ENCODE measurements at places on chromosomes 13 and 19. TPM values are rescaled to one million over a fixed set of nuclear protein-coding genes. Genes with fewer than 3 reads are reported as not detected.

Gene MVB12A
- total RNA-seq, result 54.4 TPM

Gene HCST
- 6.1 TPM for total RNA-seq

DNA sequence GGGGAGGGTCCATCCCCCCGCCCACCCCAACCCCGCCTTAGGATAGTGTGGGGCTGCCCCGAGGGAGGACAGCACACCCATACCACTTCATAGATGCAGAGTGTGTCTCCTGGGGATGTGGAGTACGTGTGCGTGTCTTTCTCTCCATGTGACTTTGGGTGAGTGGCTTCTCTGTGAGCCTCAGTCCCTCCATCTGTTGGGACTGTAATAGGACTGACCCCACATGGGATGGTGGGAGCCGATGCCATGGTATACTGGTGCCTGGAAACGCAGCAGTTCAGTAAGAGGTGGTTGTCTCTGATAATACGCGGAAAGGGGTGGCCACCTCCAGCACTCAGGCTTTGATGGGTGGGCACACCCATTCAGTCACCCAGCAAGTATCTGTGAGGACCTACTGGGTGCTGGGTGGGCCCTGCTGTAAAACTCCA is 816 bp upstream of the PRKD2 start:
- DNase-seq, result no peak

DNA sequence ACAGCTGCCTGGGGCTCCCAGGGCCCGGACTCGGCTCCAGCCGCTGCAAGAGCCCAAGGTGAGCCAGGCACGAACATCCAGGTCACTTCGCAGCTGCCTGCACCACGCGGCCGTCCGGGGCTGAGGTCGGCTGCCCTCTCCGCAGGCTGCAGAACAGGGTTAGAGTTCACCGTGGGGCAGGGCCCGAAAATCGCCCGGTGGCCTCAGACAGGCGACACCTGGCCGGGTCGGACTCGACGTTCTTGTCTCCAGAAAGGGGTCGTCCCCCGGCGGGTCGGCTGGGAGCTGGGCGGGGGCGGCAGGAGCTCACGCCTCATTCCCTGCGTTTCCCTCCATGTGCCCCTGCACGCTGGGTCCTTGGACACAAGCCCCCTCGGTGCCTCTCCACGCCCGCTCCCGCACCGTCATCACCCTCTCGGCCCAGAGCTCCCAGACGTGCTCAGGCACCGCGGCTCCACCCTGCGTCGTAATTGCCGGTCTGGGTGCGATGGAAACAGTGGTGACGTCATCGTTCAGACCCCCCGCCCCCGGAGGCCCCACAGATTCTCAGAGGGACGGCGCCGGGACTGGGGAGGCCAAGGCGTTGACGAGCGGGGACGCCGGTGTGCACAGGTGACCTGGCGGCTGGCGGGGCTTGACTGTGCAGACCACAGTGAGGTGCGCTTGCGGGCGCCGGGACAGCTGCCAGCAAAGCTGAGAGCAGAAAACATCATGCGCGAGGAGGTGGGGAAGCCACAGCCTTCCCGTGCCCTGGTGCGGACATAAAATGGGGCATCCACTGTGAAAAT is 4.0 kb upstream of the GRIN3B start:
- DNase-seq, result peak; percentile 43

DNA sequence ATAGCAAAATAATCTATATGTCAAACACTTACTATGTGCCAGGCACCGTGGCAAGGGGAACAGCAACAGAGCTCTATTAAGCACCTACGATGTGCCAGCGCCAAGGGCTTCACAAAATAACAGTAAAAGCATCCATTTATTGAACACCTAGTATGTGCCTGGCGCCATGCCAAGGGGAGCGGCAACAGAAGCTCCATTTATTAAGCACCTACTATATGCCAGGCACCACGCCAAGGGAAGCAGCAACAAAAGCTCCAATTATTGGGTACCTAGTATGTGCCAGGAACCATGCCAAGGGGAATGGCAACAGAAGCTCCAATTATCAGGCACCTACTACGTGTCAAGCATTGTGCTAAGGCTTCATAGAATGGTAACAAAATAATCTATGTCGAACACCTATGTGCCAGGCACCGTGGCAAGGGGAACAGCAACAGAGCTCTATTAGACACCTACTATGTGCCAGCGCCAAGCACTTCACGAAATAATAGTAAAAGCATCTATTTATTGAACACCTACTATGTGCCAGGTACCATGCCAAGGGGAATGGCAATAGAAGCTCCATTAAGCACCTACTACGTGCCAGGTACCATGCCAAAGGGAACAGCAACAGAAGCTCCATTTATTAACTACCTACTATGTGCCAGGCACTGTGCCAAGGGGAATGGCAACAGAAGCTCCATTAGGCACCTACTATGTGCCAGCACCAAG is 107.7 kb downstream of the PTPRS start:
- no peak for DNase-seq

Data from left colon (tissue), 2 donors.